ENCODE measurements at places on chromosomes 4 and X.

DNA sequence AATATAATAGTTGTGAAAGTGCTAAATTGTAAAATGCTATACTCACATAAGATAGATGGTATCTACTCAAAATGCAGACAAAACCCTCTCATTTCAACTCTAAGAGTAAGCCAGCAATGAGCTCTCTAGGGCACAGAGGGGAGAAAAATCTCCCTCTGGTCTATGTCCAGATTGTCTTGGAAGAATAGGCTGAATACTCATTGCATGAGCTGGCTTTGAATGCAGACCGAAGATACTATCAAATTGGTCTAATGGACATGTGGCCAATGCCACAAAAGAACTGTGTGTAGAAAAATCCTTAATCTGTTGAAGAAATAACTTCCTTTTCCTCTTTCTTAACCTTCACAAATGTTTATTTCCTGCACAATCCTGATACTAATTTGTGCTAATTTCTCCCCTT, 3.5 kb downstream of the ZXDA start:
- no peak for DNase-seq

GRCh38 chr4:25760048-25760447, 102.7 kb downstream of the SEL1L3 start:
- DNase-seq: no peak

DNA sequence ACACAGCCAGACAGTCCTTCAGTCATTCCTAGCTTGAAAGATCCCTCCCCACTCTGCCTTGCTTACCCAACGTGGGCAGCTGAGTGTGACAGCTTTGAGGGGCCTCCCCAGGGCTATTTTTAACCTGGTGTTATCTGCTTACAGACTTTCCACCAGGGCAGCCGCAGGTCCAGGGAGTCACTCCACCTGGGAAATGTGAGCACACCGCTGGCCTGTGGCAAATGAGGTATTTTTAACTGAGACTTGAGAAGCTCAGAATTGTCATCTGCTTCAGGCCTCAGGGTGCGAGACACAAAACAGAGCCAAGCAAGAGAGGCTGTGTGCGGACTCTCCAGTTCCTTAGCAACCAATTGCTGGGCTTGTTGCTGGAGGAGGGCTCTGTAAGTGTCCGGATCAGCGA, 13.0 kb downstream of the CORIN start:
- DNase-seq: no peak

DNA sequence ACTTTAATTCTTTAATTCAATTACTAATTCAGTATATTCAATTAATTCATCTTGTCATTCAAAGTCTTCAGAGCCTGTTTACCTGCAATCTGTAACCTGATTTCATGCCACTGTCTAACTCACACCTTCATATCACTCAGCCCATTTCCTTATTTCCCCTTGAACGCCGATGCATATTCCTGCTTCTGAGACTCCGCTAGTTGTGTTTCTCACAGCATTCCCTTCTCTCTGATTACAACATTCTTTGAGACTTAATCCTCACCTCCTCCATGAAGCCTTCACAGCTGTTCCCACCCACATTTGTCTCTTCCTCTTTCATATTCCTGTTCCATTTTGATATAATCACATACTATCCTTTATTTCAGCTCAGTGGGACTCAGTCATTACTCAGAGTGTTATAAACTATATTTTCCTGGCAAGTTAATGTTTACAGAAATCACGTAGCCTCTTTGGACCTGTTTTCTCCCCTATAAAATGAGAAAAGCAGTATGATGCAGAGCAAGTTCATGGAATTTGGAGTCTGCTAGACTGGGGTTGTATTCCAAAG, 69.0 kb downstream of the MAP9 start:
- DNase-seq: no peak

DNA sequence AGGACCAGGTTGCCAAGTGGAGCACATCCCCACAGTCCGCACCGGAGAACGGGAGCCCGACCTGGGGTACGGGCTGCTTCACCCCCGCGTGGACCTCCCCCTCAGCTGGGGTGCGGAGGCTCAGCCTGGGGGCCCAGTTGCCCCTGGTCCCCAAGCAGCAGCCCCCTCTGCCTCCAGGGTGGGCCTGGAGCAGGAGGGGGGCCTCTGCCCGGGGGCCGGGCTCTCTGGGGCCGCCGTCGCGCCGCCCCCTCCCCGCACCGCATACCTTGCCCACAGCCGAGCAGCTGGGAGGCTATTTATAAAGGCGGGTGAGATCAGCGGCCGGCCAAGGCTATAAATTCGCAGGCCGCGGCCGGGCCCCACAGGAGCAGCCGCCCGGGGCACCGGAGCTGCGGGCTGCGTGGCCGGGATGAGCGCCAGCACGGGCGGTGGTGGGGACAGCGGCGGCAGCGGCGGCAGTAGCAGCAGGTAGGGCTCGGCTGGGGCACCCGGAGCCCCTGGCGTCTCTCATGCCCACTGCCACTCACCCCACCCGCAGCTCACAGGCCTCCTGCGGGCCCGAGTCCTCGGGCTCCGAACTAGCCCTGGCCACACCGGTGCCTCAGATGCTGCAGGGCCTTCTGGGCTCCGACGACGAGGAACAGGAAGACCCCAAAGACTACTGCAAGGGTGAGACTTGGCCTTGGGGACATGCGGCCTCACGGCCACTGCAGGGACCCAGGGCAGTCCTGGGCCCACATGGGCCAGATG, at the start of gene SRPK3:
Gene SRPK3, plus strand, starts transcription at position 364 of the 750 bp plus-strand sequence. Its CDS starts 46 bp downstream, at position 410.
- DNase-seq: no peak

GRCh38 chrX:153909024-153909979, 4.8 kb downstream of the AVPR2 start:
- DNase-seq: peak; percentile 48

DNA sequence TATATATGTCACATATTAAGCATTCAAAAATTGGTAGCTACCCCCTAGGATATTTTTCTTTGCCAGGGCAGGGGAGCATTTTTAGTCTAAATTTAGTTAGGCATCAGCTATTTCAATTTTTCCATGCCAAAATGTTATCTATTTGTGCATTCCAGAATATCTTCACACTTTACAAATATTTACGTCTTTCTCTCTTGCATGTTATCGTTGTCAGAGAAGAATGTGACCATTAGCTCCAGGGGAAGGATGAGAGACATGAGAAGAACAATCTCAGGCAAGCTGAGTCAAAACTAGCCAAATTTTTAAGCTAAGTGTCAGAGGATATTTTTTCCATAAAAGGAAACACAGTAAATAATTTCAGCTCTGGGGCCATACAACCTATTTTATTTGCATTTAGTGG, 885.0 kb upstream of the EPHA5 start:
- DNase-seq: no peak

GRCh38 chrX:121000589-121000988, 15.0 kb upstream of the CT47A1 start:
- DNase-seq: no peak

DNA sequence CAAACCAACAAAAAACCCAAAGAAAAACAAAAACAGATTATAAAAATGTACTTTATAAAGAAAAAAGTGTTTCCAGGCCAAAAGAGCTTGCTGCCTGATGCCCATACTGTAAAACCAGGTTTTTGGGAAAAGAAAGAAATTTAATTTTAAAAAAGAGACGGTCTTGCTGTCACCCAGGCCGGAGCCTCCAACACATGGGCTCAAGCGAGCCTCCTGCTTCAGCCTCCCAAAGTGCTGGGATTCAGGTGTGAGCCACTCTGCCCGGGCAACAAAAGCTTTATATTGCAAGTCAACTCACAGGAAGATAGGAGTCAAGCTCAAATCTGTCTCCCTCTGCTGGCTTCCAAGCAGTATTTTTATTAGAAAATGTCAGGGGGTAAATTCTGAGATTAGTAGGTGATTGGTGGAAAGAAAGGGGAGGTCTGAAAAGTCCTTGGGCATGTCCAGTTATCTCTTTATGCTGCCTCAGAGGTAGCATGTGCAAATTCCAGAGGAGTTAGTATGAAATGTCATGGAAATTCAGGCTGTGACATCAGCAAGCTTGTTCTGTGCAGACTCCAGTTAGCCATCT, 39.4 kb downstream of the MGST2 start:
- DNase-seq: no peak

DNA sequence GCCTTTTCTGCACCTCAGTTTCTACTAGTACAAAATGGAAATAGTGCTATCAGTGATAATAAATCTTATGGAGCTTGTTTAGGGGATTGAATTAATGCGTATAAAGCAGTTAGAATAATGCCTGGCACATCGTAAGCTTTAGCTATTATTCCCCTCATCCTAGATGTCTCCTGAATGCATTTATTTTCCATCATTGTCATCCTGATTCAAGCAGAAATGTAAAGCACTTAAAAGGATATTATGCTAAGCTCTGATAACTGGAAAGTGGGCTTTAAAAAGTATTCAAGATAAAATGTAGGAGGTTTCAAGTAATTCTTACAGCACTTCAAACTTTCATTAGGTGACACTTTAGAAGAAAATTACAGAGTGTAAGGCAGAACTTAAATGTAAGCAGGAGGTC, 178.7 kb downstream of the RBM46 start:
- DNase-seq: no peak

GRCh38 chrX:27680726-27681125, 90.6 kb downstream of the DCAF8L2 start:
- no peak for DNase-seq

DNA sequence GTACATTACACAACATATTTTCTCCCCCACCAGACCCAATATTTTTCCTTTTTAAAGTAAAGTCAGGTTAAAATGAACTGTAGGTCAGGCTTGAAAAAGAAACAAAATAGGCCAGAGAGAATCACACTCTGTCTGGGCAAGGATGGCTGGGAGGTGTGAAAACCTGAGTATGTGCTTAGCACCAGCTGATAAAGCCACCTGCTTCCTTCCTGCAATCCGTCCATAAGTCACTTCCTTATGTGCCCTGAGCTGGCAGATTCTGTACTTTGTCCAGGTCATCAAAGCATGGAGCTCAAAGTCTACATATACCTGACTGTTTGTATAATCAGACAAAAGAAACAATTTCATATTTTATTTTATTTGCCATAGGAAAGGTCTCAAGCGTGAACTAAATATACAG, 37.7 kb downstream of the ANTXR2 start:
- DNase-seq: no peak

GRCh38 chr4:76977736-76978350, 28.3 kb downstream of the SEPTIN11 start:
- no peak for DNase-seq
